Esophagus mucosa (tissue), 1 donor: ENCODE measurements at places on chromosomes 12 and 14.

GRCh38 chr12:65560286-65560685 lies 264.0 kb upstream of the HMGA2 start:
- ATAC-seq, result no peak

- no peak for ATAC-seq
Observed at GRCh38 chr12:102592134-102592533, 111.8 kb upstream of the IGF1 start.

GRCh38 chr12:93621986-93622385 lies 49.5 kb downstream of the SOCS2 start:
- ATAC-seq, result no peak

GRCh38 chr14:77145975-77146740 lies 4.6 kb upstream of the ZDHHC22 start:
- ATAC-seq, result no peak

DNA sequence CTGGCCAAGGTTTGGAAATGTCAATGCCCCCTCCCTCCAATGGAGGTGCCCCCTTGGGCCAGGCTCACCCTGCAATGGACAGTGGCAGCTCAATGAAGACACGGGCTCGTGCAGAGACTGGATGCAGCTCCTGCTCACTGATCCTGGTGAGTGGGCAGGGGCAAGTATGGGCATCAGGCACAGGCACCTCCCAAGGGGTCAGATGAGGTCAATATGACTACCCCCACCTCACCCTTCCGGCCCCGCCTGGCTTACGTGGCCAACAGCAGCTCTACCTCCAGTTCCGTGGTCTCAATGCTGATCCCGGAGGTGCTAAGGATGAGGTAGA lies 13.6 kb downstream of the ITGA7 start:
- no peak for ATAC-seq

DNA sequence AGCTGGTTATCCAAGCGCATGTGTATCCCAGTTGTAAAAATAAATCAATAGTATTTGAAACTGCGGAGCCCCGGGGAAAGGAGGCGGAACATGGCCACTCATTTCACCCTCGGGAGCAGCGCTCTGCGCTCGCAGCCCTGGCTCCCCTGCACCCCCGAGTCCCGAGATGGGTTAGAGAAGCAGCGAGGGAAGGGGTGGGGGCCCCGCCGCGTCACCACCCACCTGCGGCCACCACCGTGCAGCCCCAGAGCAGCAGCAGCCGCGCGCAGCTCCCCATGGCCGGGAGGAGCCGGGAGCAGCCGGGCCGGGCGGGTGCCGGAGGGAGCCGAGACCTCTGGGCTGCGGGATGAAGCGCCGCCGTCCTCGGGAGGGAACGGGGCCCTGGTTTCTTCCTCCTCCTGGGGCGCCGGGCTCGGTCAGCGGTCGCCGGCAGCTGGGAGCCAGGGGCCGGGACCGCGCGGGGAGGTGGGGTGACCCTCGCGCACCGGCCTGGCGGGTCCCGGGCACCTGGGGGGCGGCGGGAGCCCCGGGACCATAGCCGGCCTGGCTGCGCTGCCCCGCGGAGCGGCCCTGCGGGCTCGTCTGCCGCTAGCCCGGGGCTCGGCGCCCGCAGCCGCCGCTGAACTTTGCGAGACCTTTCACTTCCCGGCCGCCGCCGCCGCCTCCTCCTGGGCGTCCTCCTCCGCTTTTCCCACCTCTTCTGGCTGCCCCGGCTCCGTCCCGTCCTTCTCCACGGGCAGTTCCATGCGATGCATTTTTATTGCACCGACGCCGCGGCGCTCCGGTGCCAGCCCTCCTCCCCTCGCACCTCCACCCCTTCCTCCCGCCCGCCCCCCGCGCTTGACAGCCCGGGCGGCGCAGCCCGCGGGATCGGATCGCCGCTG lies at the start of gene NTN4:
NTN4 (minus strand) TSS at position 732 of the 884 bp plus-strand sequence; CDS start at position 277, 455 bp downstream.
- peak; percentile 65 for ATAC-seq

DNA sequence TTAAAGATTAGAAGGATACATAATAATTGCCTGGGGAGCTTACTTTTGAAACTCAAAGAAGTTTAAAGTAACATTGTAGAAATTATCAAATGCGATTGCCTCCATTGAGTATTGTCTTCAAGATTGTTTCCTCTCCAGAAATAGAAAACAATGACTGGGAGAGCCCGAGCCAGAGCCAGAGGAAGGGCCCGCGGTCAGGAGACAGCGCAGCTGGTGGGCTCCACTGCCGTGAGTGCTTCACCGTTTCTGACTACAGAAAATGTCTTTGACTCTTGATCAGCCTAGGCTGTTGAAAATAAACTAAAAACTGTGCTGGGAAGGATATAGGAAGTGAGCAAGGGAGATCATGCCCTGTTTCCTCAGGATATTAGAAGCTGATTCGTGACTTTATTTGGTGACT lies 4.8 kb downstream of the PIWIL1 start:
- no peak for ATAC-seq
